ENCODE measurements at places on chromosomes 7 and 10.

GRCh38 chr10:28177944-28178637 is 124.8 kb downstream of the MPP7 start:
- no peak for DNase-seq

- no peak for DNase-seq
Measured at GRCh38 chr10:28845009-28845682, 167.8 kb downstream of the BAMBI start.

- no peak for DNase-seq
Measured at GRCh38 chr10:30463944-30464451, 30.0 kb downstream of the MAP3K8 start.

DNA sequence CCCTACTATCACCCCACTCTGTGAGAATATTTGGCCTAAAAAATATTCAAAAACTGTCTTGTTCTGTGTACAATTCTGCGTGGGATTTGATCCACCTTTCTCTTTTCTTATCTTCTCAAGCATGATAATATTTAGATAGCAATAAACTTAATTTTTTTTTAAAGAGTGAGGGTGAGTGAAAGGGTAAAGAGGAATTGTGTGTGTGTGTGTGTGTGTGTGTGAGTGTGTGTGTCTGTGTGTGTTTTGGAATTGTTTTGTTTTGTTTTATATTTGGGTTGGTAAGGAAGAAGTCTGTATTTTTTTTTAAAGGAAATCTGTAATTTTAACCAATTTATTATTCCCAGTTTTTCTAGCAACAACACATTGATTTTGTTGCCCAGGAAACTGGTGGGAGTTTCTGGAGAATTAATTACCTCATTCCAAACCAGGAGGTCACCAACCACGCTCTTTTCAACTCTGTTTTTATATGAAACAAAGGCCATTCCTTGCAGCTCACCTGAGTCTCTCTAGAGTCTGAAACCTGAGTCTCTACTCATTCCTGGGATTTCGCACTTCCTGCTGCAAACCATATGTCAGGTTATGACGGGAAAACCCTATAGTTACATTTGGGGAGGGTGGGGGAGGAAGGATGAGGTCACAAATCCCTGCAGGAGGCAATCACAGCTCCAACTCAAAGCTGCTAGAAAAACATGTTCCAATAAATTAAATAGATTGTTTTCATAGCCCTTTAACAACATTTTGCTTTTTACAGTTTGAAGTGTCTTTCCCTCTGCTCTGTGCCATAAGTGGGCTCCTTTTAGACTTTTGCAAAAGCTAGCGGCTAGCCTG is 38.1 kb upstream of the XPNPEP1 start:
- DNase-seq: no peak

GRCh38 chr10:11135709-11136108 is 118.0 kb downstream of the CELF2 start:
- DNase-seq: no peak

GRCh38 chr7:131370523-131370968 is 42.9 kb downstream of the MKLN1 start:
- no peak for DNase-seq

DNA sequence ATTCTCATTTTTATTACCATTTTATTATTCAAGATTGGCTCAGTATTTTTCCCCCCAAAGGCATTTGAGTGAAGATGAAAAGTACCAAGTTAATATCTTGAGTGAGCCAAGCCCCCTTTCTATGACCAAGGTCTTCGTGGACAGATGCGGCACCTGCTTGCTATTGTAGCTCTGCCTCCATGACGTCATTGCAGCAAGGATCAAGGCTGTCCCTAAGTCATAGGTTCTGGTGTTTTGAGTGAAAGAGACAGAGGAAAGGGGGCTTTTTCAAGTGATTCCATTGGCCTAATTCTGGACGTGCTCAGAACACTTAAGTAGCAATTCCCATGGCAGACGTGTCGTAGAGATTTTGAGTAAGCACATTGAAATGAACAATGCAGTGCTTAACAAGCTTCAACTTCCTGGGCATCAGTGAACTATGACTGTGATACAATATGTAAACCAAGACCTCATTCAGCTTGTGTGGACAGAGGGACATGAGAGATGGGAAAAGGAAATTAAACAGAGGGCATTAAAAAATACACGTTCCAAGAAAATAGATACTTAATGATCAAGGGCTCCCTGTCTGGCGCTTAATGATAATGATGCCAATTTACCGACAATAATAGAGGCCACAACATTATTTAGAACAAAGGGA is 248.7 kb upstream of the NPVF start:
- no peak for DNase-seq

All from stimulated activated CD4-positive, alpha-beta T cell treated with anti-CD3 and anti-CD28 coated beads, TNF-alpha, amount 100 ng/mL, for 24 hours (primary cell).